Anterior cingulate cortex (tissue), 58 donors: ENCODE measurements at places on chromosomes 12 and 14.

DNA sequence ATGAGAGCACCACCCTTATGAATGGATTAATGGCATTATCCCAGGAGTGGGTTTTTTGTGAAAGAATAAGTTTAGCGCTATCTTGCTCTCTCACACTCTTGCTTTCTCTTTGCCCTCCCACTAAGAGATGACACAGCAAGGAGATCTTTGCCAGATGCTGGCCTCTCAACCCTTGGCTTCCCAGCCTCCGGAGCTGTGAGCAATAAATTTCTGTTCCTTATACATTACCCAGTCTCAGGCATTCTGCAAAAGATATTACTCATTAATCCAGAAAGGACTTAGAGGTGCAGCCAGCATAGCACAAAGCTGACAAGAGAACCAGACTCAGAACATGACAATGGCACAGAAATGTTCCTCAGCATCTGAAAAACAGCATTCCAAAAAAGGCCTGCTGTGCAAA, 190.6 kb downstream of the ITPR2 start:
- no peak for DNase-seq

GRCh38 chr12:12821975-12822374, 8.8 kb downstream of the DDX47 start:
- DNase-seq: no peak

DNA sequence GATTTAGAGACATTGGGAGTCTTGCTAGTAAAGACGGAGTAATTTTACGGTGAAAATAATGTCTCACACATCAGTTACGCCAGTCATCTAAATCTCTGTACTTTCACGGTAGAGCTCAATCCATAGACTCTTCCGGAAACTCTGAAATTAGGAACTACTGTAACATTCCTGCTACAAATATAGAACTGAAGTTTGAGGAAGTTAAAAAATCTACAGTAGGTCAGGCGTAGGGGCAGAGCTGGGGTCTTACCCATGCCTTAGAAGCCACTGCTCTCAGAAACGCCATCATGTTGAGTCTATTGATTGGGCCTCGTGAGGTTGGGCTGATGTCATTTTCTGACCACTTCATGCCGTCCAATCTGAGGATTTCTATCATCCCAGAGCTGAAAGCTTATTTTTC, 1029.8 kb upstream of the TMEM132C start:
- DNase-seq: no peak

DNA sequence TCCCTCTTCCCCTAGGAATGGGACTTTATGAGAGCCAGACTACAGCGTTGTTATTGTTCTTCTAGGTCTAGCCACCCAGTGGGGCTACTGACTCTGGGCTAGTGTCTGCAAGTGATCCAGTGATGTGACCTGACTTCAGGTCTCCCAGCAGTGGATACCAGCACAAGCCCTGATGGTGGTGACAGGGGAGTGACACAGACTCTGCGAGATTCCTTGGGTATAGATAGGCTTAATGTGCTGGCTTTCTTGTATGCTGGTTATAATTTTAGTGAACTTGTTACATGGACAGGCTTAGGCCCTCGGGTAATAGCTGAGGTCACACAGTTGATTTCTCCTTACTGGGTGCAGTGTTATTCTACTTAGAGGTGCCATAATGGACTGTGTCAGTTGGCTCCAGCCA, 106.9 kb downstream of the TBC1D30 start:
- no peak for DNase-seq

- no peak for DNase-seq
These were observed 49.1 kb downstream of the CYP46A1 start for GRCh38 chr14:99733211-99733539.

GRCh38 chr14:105011312-105011990, 9.4 kb downstream of the CDCA4 start:
- DNase-seq: no peak

GRCh38 chr14:71365361-71365760, 458.1 kb downstream of the PCNX1 start:
- DNase-seq: no peak
